Chondrocyte (in vitro differentiated cells): ENCODE measurements at places on chromosomes 3 and 15. TPM values are rescaled to one million over a fixed set of nuclear protein-coding genes. Genes with fewer than 3 reads are reported as not detected.

DNA sequence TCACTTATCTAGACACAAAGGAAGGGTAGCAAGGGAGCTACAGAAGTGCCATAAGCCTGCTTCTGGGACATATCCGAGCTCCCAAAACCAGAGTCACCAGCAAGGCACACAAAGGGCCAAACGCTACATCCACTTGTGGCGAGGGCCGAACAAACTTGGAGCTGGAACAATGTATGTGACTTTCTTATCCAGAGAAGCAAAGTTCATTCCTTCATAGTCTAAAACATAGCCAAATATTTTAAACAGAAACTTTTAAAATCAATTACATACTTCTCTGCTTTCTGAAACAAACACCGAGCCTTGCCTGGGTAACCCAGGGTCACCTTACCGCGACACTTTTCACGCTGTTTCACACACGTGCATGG is 15.9 kb downstream of the ZXDC start:
- DNase-seq: no peak
- H3K27ac ChIP-seq: no peak overlapping the region
- no peak overlapping the region for H3K4me3 ChIP-seq
- H3K36me3 ChIP-seq: peaks cover 33% of the 10 kb centered on the region

- no peak overlapping the region for H3K4me3 ChIP-seq
- peaks cover 46% of the 10 kb centered on the region for H3K4me1 ChIP-seq
- H3K27me3 ChIP-seq: no peaks in the 10 kb centered on the region
- H3K36me3 ChIP-seq: no peaks in the 10 kb centered on the region
- peak overlapping the region; percentile 10 for H3K27ac ChIP-seq
Observed at GRCh38 chr15:29920515-29920914, 98.2 kb upstream of the TJP1 start.

DNA sequence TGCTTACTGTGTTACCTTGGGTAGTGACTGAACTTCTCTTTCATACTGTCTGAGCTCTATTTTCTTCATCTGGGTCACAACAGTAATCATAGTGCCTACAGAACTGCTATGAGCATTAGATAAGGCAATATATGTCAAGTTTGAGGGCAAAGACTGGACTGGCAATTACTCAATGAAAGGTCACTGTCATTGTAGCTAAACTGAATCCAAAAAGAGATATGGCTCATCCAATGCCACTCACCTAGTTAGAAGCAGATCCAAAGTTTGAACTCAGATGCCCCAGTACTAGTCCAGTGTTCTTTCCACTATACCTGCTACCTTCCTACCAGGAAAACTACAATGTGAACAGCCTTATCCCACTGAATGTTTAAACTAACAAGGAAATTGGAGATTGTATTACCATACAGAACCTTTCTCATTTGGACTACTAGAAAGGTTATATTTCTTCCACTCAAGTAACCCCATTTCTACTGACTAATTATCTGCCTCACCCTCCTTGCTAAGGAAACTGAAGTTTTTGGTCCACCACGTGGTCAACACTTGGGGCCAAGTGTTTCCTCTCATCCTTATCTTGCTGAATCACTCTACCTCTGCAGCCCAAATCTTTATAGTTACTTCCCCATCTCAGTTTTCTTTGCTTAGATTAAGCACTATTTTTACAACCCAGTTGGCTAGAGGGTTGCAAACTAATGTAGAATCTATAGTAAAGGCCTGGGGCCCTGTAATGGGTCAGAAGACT is 202.3 kb upstream of the LPP start:
- H3K27me3 ChIP-seq: no peaks in the 10 kb centered on the region
- H3K4me1 ChIP-seq: peaks cover 15% of the 10 kb centered on the region
- no peak overlapping the region for H3K4me3 ChIP-seq
- DNase-seq: no peak
- no peak overlapping the region for H3K27ac ChIP-seq
- H3K36me3 ChIP-seq: no peaks in the 10 kb centered on the region

GRCh38 chr3:40873476-40873875 is 325.8 kb upstream of the CTNNB1 start:
- H3K4me1 ChIP-seq: peaks cover 62% of the 10 kb centered on the region
- no peak overlapping the region for H3K4me3 ChIP-seq
- H3K36me3 ChIP-seq: no peaks in the 10 kb centered on the region
- H3K27ac ChIP-seq: no peak overlapping the region
- H3K27me3 ChIP-seq: no peaks in the 10 kb centered on the region

GRCh38 chr3:126057501-126057819 is 26.5 kb downstream of the SLC41A3 start:
- H3K27ac ChIP-seq: no peak overlapping the region
- H3K36me3 ChIP-seq: no peaks in the 10 kb centered on the region
- peaks cover 17% of the 10 kb centered on the region for H3K4me1 ChIP-seq
- no peaks in the 10 kb centered on the region for H3K27me3 ChIP-seq
- DNase-seq: no peak

- H3K27ac ChIP-seq: no peak overlapping the region
- no peaks in the 10 kb centered on the region for H3K4me1 ChIP-seq
- H3K27me3 ChIP-seq: no peaks in the 10 kb centered on the region
- no peak overlapping the region for H3K4me3 ChIP-seq
- H3K36me3 ChIP-seq: no peaks in the 10 kb centered on the region
Observed at GRCh38 chr15:94416820-94417219, 185.5 kb downstream of the MCTP2 start.

GRCh38 chr3:184289426-184289938 is 9.6 kb upstream of the PSMD2 start:
- DNase-seq: peak; percentile 56
- H3K27ac ChIP-seq: no peak overlapping the region
- no peaks in the 10 kb centered on the region for H3K36me3 ChIP-seq
- H3K27me3 ChIP-seq: peaks cover 4% of the 10 kb centered on the region
- H3K4me3 ChIP-seq: no peak overlapping the region
- peaks cover 5% of the 10 kb centered on the region for H3K4me1 ChIP-seq

DNA sequence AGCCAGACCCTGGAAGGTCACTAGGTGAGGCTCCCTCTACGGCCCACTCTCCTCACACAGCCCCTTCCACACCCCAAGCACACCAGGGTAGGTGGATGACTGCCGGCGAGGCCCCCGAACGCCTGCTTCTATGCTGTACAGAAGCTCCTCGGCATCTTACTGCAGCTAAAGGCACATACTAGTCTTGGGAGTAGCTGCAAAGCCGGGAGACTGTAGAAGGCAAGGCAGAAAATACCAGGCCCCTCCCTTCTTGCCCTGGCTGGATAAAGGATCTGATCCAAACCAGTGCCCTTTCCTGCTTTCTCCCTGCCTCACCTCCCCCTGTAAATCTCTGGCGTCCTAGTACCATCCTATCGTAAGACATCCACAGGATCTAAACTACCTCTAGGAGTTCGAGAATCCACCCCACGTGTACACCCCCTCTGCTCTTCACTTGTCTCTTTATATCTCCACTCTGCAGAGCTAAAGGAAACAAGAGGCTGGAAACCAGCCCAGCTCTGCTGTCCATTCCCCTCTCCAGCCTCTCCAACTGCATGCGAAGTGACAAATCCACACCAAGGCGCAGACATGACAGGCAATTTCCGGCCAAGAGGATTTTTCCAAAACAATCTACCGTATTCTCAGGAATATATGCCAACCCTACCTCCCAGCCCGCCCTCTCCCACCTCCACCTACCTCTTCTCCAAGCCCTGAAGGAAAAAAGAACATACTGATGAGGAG is 11.8 kb downstream of the TNK2 start:
- H3K27me3 ChIP-seq: no peaks in the 10 kb centered on the region
- no peaks in the 10 kb centered on the region for H3K36me3 ChIP-seq
- DNase-seq: peak; percentile 84
- H3K4me1 ChIP-seq: peaks cover 79% of the 10 kb centered on the region
- H3K4me3 ChIP-seq: peak overlapping the region; percentile 66

GRCh38 chr3:171225708-171226107 is 199.2 kb upstream of the SLC2A2 start:
- no peak overlapping the region for H3K27ac ChIP-seq
- DNase-seq: no peak
- peaks cover 9% of the 10 kb centered on the region for H3K36me3 ChIP-seq
- peaks cover 15% of the 10 kb centered on the region for H3K4me1 ChIP-seq

DNA sequence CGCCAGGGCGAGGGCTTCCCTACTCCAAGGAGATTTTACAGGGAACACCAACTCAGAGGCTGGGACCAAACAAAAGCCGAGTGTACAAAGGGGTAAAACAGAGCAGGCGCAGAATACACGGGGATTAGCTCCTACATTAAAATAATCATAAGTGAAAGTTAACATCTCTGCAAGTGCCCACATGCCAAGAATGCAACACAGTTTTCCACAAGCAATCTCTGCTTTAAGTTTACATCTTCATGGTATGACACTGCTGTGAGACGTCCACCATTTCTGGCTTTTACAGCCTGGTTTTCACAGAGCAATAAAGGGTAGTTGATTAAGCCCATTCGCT is 500 bp upstream of the VGLL3 start:
- peaks cover 13% of the 10 kb centered on the region for H3K36me3 ChIP-seq
- H3K4me1 ChIP-seq: peaks cover 66% of the 10 kb centered on the region
- peak overlapping the region; percentile 87 for H3K4me3 ChIP-seq
- peak overlapping the region; percentile 98 for H3K27ac ChIP-seq
- no peaks in the 10 kb centered on the region for H3K27me3 ChIP-seq
- DNase-seq: no peak

DNA sequence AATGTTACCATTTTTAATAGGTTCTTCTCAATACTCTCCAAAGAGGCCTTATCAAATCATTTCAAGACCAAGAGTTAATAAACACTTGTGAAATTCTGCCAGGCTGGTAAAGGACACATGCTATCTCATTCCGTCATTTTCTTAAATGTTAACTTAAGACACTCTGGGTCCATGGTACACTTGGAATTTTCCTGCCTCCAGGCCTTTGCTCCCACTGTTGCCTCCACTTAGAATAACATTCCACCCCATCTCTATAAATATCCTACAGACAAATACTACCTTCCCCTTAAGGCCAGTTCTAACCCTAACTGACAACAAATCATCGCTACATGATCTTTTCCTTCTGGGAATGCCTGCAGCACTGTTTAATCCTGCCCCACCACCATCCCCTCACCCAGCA is 24.1 kb downstream of the MAGI1 start:
- H3K4me3 ChIP-seq: no peak overlapping the region
- peaks cover 38% of the 10 kb centered on the region for H3K4me1 ChIP-seq
- H3K27ac ChIP-seq: peak overlapping the region; percentile 62
- H3K27me3 ChIP-seq: no peaks in the 10 kb centered on the region
- no peak for DNase-seq

- H3K4me1 ChIP-seq: peaks cover 3% of the 10 kb centered on the region
- no peak overlapping the region for H3K27ac ChIP-seq
- no peak for DNase-seq
- H3K27me3 ChIP-seq: no peaks in the 10 kb centered on the region
- H3K4me3 ChIP-seq: no peak overlapping the region
Observed at GRCh38 chr15:67850336-67850735, 10.5 kb upstream of the RNU6-1 start.

DNA sequence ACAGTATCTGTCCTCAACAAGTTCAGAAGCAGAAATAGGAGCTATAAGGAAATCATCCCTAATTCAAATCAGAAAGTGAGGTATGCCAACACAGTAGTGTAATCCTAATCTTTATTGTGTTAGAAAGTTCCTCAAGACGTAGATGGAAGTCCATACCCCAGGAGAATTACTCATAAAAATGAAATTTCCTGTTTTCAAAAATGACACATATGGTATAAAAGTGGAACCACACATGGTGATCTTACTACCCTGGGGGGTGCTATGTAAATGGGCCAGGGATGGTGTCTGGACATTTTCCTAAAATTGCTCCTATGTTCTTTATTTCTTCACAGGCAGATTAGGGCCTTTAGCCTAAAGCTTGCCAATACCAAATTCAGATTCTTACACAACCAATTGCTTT is 204.1 kb downstream of the ARRDC4 start:
- DNase-seq: no peak
- H3K27ac ChIP-seq: no peak overlapping the region
- no peaks in the 10 kb centered on the region for H3K27me3 ChIP-seq
- no peaks in the 10 kb centered on the region for H3K36me3 ChIP-seq
- H3K4me3 ChIP-seq: no peak overlapping the region
- H3K4me1 ChIP-seq: no peaks in the 10 kb centered on the region

- peaks cover 2% of the 10 kb centered on the region for H3K27me3 ChIP-seq
- peaks cover 33% of the 10 kb centered on the region for H3K4me1 ChIP-seq
- peak overlapping the region; percentile 27 for H3K27ac ChIP-seq
- H3K36me3 ChIP-seq: no peaks in the 10 kb centered on the region
- H3K4me3 ChIP-seq: no peak overlapping the region
Observed at GRCh38 chr3:46405301-46406019, 1.4 kb downstream of the CCR5AS start.

The CDC25A gene
- total RNA-seq: 2.6 to 7.0 TPM (median 2.7 TPM) in 3 replicates

The RAMAC gene
- 19.1 to 21.3 TPM (median 19.4 TPM) in 3 replicates for total RNA-seq

The FHIT gene
- 2.5 to 3.8 TPM (median 3.4 TPM) in 3 replicates for total RNA-seq

The ANKRD34C gene
- 0.07 to 1.3 TPM (median 0.92 TPM) in 3 replicates for total RNA-seq

The PCOLCE2 gene
- 2.6 to 9.3 TPM (median 2.7 TPM) in 3 replicates for total RNA-seq

The TGFBR2 gene
- total RNA-seq: 25.7 to 52.2 TPM (median 28.4 TPM) in 3 replicates

The IL1RAP gene
- total RNA-seq: 30.4 to 41.6 TPM (median 37.1 TPM) in 3 replicates

The DNAH12 gene
- total RNA-seq: 0.02 to 0.29 TPM (median 0.15 TPM) in 3 replicates
